ENCODE measurements at places on chromosomes 11 and 22.

DNA sequence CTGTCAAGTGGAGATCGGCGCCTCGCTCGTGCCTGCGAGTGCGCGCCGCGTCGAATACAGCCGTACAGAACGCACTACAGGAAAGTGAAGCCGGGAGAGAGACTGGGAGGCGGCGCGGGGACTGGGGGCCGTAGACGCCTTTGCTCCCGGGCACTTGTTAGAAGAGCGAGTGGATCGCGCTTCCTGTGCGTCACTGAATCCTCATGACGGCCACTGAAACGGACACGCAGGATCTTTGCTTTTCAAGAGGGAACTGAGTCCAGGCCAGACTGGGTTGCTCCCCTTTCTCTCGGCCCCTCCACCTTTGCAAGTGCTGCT, 314 bp downstream of the RIC8A start:
- no peak for DNase-seq

- DNase-seq, result no peak
Measured at GRCh38 chr11:68403831-68404230, 56.7 kb upstream of the PPP6R3 start.

DNA sequence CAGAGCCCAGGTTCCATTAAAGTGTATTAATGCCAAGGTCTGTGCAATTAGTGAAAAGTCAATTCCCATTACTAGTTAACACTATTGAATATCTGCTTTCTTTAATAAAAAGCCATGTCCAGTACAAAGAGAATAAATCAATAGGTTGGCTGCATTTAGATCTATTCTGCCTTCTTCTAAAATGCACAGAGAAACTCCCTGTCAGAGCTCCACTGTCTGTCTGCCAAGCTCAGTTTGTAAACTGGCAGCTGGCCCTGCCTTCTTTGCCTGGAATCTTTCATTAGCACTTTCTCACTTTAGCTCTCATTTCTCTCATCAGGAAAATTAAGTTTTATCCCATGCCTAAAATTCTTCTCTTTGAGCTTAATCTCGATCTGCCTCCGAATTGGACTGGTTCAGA, 35.6 kb downstream of the ARL14EP start:
- DNase-seq, result no peak

GRCh38 chr22:20131597-20131858, at the start of gene ZDHHC8:
ZDHHC8 (plus strand) TSS chr22:20131804; CDS start chr22:20131948, 144 bp downstream.
- DNase-seq, result no peak

- DNase-seq, result no peak
Measured at GRCh38 chr11:9896902-9897301, 233.0 kb downstream of the SWAP70 start.

- no peak for DNase-seq
Measured at GRCh38 chr11:32555895-32556294, 27.7 kb upstream of the EIF3M start.

DNA sequence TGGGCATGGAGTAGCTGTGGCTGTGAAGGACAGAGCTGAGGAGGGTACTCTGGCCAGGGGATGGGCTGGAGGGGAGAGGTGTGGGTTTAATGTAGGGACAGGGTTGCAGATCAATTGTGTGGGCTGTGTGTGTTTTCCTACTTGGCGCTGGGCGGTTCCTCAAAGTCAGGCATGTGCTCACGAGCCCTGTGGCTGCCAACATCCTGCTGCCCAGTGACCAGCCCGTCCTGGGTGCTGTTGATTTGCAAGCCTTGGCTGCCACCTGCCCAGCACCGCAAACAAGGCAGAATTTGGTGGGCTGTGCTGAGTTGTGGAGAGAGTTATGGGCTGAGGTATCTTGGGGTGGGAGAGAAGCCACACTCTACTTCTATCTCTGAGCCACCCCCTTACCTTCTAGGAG, 69.2 kb downstream of the SCN3B start:
- DNase-seq, result no peak

- DNase-seq, result no peak
Measured at GRCh38 chr11:60836866-60837515, 4.9 kb upstream of the CCDC86 start.

- no peak for DNase-seq
Measured at GRCh38 chr11:73525611-73526010, 72.3 kb downstream of the FAM168A start.

- no peak for DNase-seq
Measured at GRCh38 chr11:62676698-62677097, 2.2 kb downstream of the UBXN1 start.

DNA sequence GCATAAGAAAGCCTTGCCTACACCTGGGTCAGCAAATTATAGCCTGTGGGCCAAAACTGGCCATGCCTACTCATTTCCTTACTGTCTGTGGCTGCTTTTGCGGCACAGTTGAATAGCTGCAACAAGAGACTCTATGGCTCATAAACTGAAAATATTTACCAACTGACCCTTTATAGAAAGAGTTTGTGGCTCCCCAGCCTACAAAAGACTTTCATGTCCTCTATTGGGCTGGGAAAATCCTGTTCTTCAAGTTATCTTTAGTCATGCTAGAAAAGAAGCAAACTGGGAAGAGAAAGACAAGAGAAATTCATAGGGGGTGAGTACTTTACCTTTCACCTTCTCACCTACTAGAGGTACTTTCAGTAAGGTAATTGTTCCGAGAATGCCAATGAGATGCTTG, 175.1 kb downstream of the SWAP70 start:
- DNase-seq, result no peak

GRCh38 chr11:127493330-127494022, 492.9 kb upstream of the KIRREL3 start:
- DNase-seq, result no peak

DNA sequence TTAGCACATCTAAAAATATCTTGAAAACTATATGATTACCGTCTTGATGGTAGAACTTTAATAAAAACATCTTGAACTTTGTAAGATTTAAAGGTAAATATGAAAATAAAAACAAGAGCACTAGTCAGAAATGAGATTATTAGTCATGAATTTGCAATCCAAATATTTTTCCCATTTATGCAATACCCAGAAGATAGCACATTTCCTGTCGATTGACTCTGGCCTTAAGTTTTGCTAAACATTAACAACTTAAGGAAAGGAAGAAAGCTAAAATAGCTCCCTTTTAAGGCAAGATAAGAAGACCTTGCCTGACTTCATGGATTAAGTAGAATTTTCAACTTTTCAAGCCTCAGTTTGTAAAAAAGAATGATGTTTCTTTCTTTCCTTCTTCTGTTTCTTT, 1374.7 kb upstream of the RAG2 start:
- no peak for DNase-seq

DNA sequence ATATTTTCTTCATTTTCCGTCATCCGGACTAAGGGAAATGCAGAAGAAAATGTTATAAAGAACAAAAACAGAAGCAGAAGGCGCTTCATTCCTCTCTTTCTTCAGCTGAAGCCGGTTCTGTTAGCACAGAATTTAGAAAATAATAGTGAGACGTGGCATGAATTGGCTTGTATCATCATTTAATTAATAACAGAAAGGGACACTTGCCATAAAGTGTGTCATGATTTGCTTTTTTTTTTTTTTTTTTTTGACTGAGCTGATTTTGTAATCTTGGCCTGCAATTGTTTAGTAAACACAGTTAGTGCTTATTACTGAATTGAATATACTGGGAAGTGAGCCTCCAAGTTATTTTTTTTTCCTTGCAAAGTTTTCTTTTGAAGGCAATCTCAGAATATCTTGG, at the start of gene MMP27:
MMP27 (minus strand) TSS at position 144 of the 400 bp plus-strand sequence; CDS start at position 89, 55 bp downstream.
- no peak for DNase-seq

DNA sequence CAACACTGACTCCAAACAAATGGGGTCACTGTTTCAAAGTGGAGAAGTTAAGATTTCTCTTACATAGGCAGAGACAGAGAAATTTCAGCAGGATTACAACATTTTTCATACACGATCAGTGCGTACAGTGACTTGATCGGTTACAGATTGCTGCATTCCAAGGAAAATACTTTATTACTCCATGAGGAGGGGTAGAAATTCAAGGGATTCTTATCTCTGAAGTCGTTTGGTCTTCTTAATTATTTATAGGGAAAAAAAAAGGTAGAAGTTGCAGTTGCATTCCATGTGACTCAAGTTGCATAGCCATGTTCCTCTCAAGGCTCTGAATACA, 10.7 kb upstream of the SMIM38 start:
- no peak for DNase-seq

- DNase-seq, result no peak
Measured at GRCh38 chr11:35363854-35364780, 55.2 kb downstream of the SLC1A2 start.

DNA sequence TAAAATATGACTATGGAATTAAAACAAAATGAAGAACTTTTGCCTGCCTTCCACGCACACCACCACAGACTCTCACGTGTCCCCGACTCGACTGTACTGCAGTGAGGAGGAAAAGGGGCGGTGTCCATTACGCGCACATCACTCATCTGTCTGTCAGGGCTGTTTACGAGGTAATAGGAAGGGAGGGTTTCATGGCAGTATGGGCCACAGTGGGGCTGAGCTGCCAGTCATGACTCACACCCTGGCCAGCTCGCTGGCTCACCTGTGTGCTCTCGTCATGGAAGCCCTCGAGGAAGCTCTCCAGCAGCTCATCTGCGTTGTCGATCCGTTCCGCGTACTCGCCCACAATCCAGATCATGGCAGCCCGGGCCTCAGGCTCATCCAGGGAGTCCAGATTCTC, 33.5 kb upstream of the RASL10A start:
- DNase-seq, result no peak

DNA sequence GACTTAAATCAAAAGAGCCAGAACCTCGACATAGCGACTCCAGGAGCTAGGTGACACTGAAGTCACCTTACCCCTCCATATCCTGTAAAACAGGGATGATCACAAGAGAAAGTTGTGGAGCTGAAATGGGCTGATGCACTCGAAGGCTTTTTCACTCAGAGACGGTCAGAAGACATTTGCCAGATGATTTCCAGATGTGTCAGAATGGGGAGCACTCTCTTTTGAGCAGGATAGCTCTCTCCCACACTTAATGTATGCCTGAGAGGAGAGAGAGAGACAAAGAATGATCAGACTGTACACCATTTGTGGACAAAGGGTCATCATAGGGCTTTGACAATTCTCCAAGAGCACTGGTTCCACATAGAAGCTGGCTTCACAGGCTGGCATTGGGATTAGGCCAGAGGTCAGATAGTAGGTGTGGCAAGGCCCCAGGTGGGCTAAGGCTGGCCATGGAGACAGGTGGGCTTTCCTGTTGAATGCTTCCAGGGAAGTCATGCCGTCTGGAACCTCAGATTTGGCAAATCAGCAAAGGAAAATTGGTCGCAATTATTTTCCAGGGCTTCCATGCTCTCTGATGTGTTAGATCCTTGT, 42.3 kb upstream of the ETS1 start:
- DNase-seq, result no peak

GRCh38 chr22:27913162-27913741, 5.8 kb downstream of the PITPNB start:
- DNase-seq, result no peak

DNA sequence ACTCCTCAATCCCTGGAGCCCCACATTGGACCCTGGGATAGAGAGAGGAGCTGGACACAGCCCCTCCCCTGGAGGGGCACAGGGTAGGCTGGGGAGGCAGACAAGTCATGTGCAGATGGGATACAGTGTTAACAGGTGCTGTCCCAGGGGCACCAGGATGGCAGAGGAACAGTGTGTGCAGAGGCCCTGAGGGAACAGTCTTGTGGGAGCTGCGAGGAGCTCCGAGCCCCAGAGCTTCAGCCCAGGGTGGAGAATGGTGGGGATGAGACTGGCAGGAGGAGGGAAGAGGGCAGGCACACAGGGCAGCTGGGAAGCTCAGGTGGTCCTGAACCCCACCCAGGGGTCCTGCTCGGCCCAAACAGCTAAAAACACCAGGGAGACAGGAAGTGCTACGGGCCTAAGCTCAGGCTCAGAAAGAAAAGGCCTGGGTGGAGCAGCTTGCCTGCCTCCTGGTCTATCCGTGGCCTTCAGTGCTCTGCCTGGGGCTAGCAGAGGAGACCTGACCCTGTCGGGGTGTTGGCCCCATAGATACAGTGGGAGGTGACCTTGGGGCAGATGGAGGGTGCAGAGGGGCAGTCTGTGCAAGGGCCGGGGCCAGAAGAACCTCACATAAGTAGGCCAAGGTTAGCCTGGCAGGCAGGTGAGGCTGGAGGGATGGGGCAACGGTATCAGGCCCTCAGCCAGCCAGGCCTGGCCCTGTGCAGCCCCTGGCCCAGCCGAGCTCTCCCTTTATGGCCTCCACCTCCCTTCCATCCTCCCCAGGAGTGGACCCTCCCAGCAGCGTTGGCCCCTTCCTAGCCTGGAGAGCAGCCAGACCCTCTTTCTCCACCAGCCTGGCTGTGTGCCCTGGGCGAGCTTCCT, 15.4 kb downstream of the CAPN5 start:
- DNase-seq, result no peak

DNA sequence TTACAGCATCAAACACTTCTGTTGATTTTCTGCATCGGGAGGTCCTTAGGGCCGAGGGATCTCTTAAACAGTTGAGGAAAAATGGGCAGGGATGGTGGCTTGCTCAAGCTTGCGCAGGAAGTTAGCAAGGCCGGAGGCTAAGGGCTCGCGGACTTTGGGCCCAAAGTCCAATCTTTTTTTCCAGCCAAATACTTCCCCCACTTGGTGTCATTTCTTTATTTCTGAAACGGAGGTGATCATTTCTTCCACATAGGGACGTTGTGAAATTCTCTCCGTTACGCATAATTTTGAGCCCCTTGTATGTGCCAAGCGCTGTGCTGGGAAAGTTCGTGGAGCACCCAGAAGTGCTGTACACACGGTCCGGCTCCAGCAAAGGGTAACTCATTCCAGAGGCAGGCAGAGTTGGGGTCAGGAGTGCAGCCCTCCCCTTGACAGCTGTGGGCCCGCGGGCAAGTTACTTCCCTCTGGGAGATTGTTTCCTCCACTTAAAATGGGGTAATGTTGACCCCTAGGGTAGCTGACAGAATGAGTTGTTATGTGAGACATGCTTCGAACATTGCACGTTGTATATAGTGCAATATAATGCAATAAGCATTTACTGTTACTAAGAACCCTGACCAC, 809 bp downstream of the MIEF1 start:
- DNase-seq, result no peak
